ENCODE measurements at places on chromosomes 2 and 18.
A peak's percentile ranks its signal among the peaks of the same experiment; 100 is the strongest.

GRCh38 chr2:190062601-190063000, at the start of gene MSTN:
TSS of gene MSTN (minus strand) at chr2:190062729. CDS start at chr2:190062596, 133 bp downstream.
- no peak for DNase-seq

DNA sequence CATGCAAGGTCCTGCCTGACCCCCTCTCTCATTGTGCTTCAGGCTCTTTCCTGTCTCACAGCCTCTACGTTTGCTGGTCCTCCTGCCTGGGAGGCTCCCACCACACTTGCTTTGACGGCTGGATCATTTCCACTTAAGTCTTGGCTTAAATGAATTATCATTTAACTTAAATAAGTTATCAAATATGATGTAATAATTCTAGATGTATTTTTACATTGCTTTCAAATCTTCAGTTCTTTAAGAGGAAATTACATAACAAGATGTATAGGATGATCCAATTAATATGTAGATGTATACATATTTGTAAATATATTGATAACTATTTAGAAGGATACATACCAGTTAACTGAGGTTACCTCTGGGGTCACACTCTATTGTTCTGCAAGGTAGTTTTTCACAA, 102.6 kb upstream of the SP3 start:
- no peak for DNase-seq

DNA sequence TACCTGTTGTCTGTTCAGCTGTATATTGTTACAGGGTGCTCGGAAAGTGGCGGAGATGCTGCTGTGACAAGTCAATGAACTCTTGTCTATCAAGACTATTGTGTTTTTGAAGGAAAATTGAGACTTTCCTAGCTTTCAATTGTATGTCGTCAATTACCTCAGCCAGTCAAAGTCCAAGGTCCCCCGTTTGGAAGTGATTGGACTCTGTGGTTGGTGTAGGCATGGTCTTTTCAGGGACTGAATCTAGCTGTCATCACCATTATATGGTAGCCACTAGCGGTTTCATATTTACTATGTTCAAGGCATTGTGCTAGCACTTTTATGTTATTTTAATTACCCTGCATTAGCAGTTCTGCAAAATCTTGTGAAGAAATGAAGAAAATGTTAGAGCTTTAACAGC, 54.9 kb downstream of the XRCC5 start:
- DNase-seq, result no peak

DNA sequence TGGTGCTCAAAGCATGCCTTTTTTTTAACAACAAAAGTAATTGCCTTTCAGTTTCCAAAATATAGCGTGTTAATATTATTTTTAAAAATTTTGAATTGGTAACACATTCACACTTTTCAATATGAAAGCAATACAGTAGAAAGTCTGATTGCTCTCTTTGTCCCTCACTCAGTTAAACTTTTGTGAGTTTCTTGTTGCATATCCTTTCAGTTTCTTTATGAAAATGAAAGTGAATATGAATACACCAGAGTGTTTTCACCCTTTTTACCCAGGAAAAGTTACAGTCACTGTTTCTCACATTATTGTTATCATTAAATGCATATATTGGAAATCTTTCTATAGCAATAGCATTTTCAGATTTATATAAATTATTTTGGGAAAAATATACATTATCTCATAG, 377.4 kb upstream of the CRIM1 start:
- no peak for DNase-seq

DNA sequence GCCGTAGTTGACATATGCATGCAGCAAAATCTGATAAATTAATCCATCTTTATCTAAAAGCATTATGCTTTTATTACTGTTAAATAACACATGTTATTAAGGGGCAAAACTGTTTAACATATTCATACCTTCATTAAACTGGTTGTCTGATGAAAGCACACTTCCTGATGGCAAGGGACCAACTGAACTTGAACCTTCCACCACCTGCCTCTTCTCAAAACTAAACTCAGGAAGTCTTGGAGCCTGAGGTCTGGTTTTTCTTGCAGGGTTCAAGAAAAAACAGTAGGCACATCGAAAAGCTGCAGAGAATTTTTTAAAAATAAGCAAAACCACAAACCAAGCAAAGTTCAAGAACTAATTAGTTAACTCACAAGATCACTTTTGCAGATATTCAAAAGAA, 64.9 kb downstream of the LNPK start:
- DNase-seq, result no peak

DNA sequence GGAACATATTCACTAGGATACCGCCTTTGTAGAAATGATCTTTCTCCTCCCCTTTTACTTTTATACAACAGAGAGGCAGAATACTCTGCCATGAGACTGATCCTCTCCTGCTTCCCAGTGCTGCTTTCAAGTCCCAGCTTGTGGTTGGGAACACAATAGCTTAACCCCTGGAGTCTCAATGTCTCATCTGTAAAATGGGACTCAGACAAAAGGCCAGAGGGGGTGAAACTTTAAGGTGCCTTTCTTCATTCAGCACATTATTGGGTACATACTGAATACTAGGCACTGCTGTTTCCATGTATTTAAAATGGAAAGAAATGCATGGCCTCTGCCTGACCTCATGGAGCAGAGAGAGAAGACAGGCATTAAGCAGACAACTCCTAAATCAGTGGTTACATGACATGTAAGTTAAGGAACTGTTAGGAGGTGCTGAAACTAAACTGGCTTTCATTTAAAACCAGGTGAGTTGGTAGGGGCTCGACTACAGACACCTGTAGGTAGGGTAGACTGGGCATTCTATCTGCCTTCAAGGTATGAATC, 53.8 kb downstream of the MAP4K4 start:
- DNase-seq, result no peak

DNA sequence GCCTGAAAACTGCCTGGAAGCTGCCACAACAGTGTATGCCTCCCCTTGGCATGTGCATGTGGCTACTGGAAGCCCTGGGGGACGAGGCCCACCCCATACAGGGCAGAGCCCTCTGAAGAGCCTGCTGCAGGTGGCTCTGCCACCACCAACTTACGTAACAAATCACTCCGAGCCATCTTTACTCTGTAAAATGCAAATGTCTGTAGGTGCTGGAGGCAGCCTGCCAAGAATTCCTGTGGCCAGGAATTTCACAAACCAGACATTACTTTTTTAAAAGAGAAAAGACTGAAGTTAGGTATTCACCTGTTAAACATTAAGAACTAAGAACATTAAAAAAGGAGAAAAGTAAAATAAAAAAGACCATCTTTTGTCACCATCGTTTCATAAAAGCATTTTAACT, 106.3 kb downstream of the GPR39 start:
- peak; percentile 30 for DNase-seq

DNA sequence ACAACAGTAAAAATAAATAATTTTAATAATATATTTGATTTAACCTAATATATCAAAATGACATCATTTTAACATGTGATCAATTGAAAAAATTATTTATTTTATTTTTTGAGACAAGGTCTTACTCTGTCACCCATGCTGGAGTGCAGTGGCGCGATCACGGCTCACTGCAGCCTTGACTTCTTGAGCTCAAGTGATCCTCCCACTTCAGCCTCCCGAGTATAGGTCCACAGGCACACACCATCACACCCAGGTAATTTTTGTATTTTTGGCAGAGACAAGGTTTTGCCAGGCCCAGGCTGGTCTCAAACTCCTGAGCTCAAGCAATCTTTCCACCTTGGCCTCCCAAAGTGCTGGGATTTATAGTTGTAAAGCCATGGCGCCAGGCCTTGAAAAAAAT, 126.7 kb upstream of the COPS8 start:
- DNase-seq, result no peak

GRCh38 chr2:212154477-212154878, 384.1 kb downstream of the ERBB4 start:
- DNase-seq, result peak; percentile 75

- DNase-seq, result peak; percentile 8
These were observed 185.0 kb downstream of the ANAPC1 start for GRCh38 chr2:111698743-111699554.

- DNase-seq, result no peak
These were observed 794 bp downstream of the DLX2 start for GRCh38 chr2:172101821-172102390.

- no peak for DNase-seq
These were observed 18.4 kb downstream of the ABI2 start for GRCh38 chr2:203346612-203347011.

- DNase-seq, result no peak
These were observed 809.2 kb downstream of the CNTNAP5 start for GRCh38 chr2:124834331-124834730.

- no peak for DNase-seq
These were observed 117.9 kb downstream of the ARHGAP15 start for GRCh38 chr2:143246815-143247744.

DNA sequence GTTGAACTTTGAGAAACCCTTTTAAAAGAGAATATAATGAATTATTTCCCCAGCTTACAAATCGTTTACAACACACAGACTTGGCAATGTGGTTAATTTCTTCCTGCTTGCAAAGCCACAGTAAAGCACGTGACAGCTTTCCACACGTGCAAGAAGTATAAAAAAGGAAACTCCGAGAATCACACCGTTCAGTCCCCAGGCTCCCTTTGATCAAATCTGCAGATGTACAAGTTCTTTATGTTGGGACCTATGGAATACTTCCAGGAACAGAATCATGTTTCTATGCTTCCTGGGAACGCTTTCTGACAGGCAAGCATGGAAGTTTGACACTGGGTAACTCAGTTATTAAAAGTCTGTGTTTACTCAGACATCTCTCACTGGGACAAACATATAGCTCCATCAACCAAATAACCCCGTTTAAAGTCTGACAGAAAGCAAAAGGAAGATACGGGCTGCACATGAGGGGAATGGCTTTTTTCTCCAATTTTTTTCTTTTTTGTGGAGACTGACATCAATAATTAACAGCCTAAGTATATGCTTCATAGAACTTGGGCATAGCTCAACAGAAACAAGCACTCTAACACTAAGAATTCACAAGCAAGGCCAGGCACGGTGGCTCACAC, 134.8 kb downstream of the EIPR1 start:
- DNase-seq, result no peak

DNA sequence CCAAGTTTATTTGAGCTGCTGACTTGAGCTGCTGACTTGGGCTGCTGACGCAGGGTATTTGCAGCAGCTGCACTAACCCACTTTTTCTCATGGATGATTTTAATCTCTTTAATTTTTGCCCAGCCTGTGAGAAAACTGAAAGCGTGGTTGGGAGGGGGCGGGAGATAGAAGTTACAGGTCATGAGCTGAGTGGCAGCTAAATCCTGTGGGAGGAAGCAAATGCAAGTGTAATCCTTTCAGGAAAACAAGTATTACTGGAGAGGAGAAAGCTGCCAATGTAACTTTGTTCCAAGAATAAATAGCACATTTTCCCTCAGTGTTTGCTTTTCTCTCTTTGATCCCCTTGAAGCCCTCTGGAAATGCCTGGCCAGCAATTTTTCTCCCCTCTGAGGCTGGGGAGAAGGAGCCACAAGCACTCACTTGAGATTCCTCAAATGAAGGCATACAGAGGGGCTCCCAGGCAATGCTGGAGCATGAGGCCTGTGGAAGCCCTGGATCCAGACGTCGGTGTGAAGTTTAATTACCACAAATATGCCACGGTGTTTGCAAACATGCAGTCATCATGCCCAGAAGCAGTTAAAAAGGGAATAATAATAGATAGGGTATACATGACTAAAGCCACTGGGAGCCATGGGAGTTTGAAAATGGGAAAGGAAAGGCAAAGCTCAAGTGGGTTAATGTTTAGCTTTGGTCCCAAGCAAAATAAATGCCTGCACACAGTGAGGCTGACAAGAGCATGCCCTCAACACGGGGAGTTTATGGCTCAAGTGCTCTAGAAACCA, 10.4 kb upstream of the EVA1A start:
- no peak for DNase-seq

DNA sequence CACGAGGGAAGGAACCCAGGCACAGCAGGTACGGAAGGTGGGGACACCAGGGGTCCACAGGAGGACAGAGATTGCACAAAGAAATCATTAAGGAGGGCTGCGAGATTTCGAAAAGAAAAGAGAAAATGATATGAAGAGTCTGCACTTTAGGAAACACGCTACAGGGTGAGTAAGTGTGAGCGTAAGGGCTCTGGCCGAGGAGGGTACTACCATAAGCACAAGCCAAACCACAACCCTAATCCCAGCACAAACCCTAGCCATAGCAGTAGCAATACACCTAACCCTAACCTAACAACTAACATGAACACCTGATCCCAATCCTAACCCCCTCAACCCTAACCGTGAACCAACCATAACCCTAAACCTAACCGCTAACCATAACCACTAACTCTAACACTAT, 104.0 kb downstream of the ZNF516 start:
- no peak for DNase-seq

- DNase-seq, result no peak
These were observed 822 bp downstream of the SLC35F6 start for GRCh38 chr2:26764906-26765305.

DNA sequence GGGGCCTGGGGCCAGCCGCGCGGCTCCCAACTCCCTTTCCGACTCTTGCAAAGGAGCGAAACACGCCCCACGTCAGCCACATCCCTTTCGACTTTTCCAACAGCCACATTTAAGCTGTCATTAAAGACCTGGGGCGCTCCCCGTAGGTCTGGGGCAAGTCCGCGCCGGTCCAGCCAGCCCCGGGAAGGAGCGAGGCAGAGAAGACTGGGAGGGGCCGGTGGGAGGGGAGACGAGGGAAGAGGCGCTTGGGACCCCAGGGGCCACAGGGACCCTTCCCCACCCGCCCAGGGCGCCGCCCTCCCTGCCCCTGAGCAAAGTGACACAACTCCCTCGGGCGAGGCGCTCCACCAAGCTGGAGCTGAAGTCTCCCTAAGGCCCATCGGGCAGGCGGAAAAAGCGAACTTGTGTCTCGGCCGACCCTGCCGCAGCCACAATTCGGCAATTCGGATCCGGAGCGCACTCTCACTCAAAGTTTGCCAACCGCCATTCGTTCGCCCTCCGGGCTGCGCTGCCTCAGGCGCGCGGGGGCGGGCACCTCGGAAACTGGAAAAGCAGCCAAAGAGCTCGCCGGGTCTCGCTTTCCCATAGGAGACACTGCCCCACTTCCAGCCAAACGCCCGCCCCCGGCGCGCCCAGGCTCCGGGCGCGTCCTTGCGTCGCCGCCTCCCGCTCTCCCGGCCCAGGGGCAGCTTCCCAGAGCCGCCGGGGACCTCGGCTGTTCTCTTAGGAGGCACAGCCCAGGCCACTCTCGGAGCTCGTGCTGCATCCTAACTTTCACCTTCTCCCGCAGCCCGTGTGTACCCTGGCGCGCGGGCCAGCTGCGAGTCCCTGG, 1.1 kb upstream of the KCTD1 start:
- DNase-seq, result peak; percentile 72

DNA sequence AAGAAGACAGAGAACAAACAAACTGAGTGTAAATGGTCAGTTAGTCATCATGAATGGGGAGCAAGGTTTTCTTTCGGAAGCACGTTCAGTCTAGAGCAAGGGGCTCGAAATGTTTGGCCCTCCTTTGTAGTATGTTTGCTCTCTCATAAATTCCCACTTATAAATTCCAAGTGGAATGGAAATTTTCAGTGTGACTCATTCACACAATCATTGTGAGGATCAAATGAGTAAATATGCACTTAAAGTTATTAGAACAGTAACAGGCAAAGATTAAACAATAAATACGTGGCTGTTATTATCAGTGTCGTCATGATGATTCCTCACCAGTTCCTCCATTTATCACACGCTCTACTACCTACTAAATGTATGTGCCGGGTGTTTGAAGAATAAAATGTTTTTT, 10.5 kb downstream of the CNGA3 start:
- no peak for DNase-seq

GRCh38 chr18:48440924-48441323, 31.7 kb upstream of the ZBTB7C start:
- DNase-seq, result no peak
